ENCODE measurements at places on chromosomes 2 and 18.

DNA sequence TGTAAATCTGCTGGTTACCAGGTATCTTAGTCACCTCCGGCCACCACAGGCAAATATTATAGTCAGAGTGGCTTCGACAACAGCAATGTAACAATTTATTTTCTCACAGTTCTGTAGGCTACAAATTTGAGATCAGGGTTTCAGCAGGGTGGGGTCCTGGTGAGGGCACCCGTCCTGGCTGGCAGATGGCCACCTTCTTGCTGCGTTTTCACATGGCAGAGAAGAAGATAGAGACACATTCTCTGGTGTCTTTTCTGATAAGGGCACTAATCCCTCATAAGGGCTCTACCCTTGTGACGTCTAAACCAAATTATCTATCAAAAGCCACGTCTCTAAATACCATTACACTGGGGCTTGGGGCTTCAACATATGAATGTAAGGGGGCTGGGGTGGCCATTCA is 843.2 kb upstream of the FANCL start:
- no peak for DNase-seq

DNA sequence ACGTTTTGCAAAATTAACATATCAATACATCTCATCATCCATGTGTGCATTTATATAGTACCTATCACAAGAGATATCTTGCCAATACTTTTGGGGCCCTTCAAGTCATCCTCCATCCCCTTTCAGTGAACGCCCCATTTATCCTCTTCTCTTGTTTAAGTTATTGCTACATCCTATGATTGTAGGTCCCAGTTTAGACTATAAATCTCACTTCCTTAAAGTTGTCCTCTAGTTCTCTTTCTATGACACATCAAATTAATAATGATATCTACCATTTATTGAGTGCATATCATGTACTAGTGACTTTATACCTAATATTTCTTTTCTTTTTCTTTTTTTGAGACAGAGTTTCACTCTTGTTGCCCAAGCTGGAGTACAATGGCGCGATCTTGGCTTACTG is 28.8 kb upstream of the FBXO11 start:
- no peak for DNase-seq

DNA sequence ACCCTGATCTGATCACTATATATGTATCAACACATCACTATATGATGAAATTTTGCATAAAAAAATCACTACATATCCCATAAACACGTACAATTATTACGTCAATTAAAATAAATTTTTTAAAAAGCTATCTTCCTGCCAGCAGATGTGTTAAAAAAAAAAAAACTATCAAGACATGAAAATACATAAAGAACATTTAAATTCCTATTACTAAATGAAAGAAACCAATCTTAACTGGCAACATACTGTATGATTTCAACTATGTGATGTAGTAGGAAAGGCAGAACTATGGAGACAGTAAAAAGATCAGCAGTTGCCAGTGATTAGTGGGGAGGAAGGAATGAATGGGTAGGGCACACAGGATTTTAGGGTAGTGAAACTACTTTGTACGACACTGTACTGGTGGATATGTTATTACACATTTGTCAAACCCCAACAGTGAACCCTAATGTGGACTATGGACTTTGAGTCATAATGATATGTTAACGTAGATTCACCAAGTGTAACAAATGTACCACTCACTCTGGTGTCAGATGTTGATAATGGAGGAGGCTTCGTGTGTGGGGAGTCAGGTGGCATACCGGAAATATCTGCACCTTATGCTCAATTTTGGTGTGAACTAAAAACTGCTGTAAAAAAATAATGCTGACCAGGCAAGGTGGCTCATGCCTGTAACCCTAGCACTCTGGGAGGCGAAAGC is 27.4 kb downstream of the USP34 start:
- no peak for DNase-seq

DNA sequence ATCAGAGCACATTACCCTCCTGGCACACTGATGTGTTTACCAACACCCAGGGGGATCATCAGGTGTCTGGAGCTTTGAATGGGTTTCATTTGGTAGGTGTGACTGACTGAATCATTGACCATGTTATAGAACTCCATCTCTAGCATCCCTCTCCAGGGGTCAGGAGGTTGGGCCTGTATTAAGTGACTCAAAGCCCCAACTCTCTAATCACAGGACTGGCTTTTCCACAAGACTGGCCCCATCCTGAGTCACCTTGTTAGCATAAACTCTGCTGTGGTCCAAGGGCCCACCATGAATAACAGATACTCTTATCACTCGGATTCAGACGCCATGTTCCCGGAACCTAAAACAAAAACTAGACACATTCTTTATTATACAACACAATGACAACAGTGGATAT is 125.9 kb upstream of the NDUFV2 start:
- DNase-seq: no peak

- DNase-seq: no peak
Observed at GRCh38 chr2:219612577-219613286, 14.7 kb upstream of the SLC4A3 start.

DNA sequence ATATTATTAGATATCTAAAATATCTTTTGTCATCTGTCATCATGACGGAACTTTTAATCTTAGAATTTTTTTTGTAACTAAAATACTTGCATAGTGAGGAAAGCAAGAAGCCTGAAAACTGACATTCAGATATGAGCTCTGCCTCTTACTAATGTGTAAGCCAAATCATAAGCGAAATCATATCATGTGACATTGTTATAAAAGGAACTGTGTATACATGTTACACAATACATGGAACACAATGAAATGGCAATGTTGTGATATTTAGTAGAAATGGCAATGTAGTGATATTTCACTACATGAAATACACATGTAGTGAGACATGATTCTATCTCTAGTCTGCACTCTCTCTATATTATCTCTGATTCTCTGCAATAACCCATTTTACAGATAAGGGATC is 1016.4 kb upstream of the PIK3C3 start:
- DNase-seq: no peak

DNA sequence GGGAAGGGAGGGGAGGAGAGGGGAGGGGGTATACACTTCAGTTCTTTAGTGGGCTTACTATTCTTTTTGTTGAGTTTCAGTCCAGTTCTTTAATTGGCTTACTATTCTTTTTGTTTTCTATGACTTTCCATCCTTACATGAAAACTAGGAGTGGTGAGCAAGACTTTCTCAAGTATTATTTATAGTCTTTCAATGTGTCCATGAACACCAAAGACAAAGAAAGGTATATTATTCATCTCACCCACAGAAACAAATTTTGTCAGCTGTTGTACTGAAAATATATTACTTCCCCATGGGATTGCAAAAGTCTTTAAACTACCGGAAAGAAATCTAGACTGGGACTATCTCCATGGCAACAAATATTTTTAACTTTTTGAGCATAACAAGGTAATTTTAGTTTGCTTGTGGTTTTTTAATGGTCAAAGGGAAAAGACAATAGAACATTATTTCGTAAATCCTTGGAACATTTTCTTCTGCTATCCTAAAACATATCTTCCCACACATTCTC is 17.6 kb downstream of the ADAM17 start:
- DNase-seq: no peak

- no peak for DNase-seq
Observed at GRCh38 chr2:70676301-70677035, 91.5 kb downstream of the ADD2 start.

DNA sequence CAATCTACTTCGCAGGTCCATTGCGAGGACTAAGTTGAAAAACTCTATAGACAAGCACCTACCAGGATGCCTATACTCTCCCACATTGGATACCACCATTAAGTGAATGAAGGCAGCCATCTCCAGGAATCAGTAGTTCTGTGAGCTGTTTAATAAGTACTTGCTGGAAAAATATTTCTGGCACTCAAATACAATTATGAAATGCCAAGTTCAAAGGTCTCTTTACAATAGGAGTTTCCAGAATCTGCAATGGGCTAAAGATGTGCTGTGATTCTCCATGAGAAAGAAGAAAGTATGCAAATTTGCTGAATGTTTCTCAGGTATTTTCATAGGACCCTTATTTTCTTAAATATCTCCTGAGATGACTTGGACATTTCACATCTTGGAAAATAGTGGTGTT is 103.0 kb downstream of the AP1S3 start:
- DNase-seq: no peak

DNA sequence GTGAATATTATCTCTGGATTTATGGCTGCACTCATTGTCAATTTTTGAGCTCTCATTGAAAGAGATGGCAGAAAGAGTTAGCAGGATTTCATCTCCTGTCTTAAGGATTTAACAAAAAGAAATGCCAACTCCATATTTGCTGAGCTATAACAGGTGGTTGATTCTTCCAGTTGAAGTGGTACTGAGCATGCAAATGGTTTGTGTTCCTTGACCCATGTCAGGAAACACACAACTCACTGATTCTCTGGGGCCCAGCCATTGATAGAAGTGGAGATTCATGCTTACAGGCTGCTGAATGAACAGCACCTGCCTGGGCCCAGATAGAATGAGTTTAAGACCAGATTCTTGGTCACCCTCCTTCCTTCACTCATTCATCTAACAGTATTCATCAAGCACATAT is 128.8 kb downstream of the CERS6 start:
- DNase-seq: no peak

- DNase-seq: no peak
Observed at GRCh38 chr2:227461811-227462461, 10.0 kb upstream of the AGFG1 start.

DNA sequence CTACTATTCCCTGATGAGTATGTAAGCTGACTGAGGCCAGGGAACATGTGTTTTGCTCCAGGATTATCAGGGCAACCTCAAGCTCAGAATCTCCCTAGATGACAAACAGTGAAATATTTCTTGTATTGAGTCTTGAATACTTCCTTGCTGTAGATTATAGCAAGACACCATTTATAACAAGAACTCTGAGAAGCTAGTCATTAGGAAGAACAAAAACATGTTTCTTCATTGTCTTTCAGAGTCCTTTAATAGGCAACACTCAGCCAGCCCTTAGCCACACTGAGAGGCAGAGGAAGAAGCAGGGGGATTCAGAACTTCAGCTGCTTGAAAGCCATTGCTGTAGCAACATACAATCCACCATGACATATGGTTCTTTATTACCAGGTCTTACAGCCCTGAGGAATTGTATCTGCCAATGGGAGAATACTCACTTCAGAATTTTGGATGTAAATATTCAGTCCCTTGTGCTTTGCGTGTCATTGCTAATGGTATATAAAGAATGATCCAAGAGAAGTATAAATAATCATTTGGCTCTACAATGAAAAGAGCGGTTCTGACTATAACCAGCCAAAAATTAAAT is 117.5 kb upstream of the NCKAP5 start:
- no peak for DNase-seq

DNA sequence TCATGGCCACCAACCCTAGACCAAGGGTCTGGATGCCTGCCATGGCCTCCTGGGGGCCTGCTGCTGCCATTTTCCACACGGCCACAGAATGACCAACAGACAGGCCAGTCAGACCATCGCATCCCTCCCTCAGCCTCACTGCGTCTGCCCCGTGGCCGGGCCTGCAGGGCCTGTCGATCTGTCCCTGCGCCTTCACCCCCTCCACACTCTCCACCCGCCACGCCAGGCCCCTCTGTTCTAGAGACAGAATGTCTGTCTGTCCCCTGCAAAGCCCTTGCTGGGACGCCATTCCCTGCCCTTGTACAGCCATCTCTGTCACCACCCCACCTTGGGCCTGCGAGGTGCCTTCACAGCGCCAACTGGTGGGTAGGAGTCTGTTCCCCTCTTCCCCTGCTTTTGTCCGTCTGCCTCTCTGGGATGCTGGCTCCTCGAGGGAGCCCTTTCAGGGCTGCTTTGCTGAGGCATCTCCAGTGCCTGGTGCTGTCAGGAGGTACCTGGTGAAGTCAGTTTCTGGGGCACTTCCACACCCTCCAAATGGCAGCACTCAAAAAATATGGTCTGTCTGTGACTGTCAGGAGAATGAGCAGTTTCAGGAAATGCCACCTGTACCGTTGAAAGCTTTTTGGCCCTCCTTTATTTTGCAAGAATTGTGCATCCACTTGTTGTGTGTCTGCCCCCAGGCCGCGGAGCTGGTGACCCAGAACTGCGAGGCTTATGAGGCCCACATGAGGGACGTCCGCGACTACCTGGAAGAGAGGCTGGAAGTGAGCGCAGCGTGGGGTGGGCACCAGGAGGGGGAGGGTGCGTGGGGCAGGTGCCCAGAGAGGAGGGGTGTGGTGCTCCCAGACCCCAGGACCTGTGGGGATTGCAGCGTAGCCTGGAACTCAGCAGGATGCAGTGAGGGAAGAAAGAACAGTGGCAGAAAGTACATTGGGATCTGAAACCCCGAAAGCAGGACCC is 6.7 kb upstream of the ESPNL start:
- no peak for DNase-seq

GRCh38 chr2:60548311-60548710 is 5.1 kb downstream of the BCL11A start:
- DNase-seq: no peak
